NCI-H1092 treated with DMSO at 0.1 percent for 48 hours (cell line): ENCODE measurements at places on chromosomes 2 and 18.
A peak's percentile ranks its signal among the peaks of the same experiment; 100 is the strongest.

DNA sequence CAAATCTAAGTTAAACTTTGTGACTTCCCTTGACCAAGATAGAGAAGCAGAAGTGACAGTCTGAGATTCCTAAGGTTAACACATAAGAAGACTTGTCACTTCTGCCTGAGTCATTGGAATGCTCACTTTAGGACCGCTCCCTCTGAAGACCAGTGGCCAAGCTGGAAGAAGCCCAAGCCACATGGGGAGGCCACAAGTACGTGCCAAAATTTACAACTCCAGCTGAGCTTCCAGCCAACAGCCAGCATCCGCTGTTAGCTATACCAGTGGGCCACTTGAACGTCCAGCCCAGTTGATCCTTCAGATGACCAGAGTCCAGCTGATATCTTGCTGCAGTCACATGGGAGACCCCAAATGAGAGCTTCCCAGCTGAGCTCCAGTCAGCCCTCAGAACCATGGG lies 18.1 kb upstream of the ANTXR1 start:
- no peak for DNase-seq

- DNase-seq = no peak
Observed at GRCh38 chr2:183283209-183283608, 159.0 kb downstream of the NUP35 start.

GRCh38 chr2:224837558-224837957 lies 121.4 kb upstream of the CCDC195 start:
- DNase-seq = no peak

DNA sequence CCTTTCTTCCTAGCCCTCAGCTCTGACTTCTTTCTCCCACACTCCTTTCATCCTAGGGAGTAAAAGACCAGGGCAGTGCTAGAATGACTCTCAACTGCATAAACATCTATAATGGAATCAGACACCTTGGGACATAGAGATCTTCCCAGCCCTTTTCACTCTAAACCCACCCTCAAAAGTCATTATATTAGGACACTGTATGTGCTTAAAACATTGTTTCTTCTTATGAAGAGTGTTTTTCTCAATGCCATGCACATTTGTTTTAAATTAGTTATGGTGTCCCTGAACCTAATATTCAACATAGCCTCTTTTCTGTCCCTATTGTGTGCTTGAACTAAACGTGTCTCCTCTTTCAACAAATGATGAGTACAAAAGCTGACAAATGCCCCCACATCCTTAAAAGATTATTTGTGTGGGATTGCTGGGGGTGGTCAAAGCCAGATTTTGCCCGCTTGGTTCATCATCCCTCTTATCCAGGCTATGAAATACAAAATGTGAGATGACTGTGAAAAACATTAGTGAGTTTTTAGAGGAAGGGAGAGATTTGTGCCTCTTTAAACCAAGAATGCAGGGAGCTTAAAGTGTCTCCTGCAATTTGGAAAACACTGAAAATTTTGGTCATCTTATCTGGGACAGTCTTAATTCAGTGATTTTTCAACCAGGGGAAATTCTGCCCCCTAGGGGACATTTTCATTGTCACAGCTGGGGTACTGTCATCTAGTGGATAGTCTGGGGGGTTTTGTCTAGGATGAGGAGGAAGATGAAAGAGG lies 29.0 kb downstream of the SERPINB5 start:
- no peak for DNase-seq

GRCh38 chr18:70293166-70293565 lies 4.3 kb downstream of the SOCS6 start:
- no peak for DNase-seq

GRCh38 chr2:25178976-25179375 lies 10.6 kb upstream of the POMC start:
- no peak for DNase-seq

GRCh38 chr2:26540961-26541360 lies 63.0 kb upstream of the OTOF start:
- peak; percentile 49 for DNase-seq

DNA sequence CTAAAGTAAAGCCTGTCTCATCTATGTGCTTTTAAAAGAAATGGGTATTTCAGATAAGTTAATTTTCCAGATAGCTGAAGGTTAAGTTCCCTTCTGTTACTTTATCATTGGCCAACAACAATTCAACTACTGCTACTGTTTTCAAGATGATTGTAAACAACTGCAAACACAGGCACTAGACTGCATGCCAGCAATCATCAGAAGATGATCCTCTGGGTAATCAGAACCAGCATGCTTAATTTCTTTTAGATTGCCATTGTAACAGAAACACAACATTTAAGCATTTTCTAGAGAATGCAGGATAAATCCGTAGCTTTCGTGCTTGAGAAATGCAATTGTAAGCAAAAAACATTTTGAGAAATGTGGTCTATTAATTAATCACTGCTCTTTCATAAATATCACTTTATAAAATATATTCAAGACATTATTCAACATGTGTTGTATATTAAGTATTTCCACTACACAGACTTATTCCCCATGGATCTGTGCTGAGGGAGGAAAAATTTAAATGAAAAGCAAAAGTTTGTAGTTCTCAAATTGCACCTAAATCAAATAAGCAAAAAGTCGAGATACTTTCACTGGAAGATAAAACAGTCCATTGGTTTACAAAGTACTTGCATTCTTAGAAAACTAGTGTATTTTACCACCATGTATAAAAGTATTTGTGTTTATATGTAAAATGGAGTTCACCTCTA lies 133.7 kb downstream of the ATL2 start:
- DNase-seq = no peak

DNA sequence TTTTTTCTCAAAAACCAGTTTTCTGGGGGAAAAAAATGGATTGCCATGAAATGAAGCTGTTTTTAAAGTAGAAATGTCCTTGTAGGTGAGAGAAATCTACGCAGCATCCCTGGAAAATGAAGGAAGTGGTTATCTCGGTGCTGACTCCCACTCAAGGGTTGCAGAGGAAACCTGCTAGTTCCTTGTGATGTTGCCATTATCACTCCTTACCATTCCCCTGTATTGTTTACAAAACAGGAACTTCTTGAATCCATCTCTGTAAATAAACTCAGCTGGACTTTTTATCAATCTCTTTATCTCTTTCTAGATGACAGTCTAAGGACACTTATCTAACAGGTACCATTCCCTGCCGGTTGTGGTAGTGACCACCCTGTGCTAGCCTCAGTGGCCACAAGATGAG lies 61.2 kb downstream of the FEZ2 start:
- DNase-seq = no peak

GRCh38 chr18:24022161-24022560 lies 7.6 kb downstream of the TTC39C start:
- DNase-seq = no peak
